Omental fat pad (tissue), 4 donors: ENCODE measurements at places on chromosomes 1 and 21. TPM values are rescaled to one million over a fixed set of nuclear protein-coding genes. Genes with fewer than 3 reads are reported as not detected.

Gene OPTC
- total RNA-seq, result not detected

Gene LHX8
- not detected for total RNA-seq

Gene C1orf116
- 0.16 TPM for total RNA-seq

Gene PLA2G4A
- 8.8 TPM for total RNA-seq

Gene GJB5
- not detected for total RNA-seq

Gene FGR
- 44.6 TPM for total RNA-seq

Gene OR2T33
- total RNA-seq, result not detected

DNA sequence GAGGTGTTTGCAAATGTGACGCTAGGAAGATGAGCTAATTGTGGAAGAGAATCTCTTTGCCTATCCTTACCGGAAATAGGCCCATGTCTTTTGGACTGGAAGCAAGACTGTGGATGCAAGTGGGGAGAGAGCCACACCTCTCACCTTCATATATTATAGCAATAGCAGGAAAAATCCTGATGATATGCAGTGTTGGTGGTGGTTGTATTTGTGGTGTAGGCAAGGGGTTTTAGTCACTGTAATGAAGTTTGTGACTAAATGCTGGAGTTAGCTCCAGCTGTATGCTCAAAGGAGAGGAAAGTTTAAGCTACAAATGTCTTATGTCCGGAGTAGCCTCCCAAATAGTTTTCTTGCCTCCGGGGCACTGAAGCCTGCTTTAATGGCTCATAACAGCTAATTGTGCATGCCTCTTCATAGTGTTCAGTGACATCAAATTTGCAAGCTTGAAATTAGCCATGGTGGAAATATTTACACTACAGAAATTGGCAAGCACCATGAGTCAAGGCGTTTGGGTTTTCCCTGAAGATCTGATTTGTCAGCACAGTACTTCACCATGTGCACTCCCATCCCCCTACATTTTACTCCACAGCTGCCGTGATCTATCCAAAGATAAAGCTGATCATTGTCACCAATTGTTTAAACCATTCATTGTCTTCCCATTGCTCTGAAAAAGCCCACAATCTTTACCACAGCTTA lies 102.6 kb upstream of the ZNF644 start:
- no peak for DNase-seq

DNA sequence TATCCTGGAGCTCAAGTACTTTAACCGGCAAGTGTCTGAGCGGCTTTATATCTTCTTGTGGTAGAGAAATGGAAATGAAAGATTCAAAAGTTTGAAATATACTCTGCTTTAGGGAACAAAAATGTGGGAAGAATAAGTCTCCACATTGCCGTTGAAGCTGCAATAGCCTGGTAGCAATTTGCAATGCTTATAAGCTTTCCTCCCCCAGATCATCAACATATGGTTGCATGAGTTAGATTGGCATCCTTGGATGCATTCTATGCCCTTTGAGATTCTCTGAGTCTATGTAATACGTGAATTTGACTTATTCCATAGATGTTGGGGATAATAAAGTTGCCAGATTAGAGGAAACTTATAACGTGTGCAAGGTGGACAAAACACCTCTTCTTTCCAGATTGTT lies 86.1 kb upstream of the KCNK1 start:
- no peak for DNase-seq

DNA sequence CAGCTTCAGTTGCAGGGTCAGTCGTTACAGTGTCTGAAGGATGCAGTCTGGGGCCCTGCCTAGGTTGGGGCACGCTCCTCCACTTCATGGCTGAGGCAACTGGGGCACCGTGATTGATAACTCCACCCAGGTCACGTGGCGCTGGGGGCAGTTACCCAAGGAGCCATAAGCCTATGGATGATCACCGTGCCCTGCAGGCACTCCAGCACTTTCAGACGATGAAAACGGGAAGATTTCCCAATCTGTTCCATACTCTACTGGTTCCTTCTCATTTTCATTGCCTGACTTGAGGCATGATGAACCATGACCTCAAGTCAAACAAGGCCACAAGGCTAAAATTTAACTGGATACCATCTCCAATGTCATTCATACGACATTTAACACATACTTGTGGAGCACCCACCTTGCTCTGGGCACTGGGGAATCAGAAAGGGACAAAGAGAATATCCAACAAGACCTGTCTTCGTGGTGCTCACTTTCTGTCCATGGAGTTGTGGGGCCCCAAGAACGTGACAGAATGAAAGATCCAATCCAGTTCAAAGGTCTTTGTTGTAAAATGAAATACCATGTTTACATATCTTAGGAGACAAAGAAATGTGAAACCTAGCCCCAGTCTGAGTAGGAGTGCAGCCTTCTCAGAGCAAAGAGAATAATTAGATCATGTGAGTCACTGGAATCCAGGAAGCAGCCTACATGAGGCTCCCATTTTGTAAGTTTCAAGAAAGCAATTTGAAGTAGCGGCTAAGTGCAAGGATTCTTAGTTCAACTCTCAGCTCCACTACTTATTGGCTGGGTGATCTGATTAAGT lies 39.4 kb upstream of the SPOCD1 start:
- no peak for DNase-seq

DNA sequence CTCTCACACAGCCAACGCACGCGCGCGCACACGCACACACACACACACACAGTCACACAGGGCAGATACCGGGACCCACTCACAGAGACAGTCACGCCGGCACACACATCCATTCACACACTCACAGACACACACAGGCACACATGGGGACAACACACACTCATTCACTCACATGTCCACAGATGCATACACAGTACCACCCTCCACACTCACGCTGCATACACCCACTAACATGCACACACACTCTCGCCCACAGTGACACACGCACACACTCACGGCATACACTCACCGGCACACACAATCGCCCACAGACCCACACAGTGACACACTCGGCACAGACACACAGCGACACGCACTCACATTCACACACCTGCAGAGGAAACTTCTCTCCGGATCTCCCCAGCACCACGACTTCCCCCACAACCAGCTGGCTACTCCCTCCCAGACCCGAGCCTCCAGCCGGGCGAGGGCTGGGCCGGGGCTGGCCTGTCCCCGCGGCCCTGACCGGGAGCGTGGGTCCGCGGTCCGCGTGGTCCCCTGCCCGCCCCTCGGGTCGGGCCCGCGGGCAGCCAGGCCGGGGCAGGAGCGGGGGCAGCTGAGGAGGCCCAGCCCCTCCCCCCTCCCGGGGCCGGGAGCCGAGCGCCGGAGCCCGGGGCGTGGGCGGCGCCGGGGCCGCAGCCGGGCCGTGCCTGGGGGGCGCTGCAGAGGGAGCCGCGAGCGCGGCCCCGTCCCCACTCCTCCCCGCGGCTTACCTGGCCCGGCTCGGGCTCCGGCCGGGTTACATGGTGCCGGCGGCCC lies 552 bp downstream of the DLGAP3 start:
- no peak for DNase-seq

GRCh38 chr1:54585181-54586066 lies 37.4 kb downstream of the ACOT11 start:
- no peak for DNase-seq

GRCh38 chr1:58764294-58764978 lies 19.4 kb downstream of the JUN start:
- DNase-seq, result no peak

GRCh38 chr1:229043115-229043514 lies 227.8 kb upstream of the RAB4A start:
- DNase-seq, result no peak

GRCh38 chr1:166721145-166721544 lies 118.1 kb upstream of the POGK start:
- no peak for DNase-seq

DNA sequence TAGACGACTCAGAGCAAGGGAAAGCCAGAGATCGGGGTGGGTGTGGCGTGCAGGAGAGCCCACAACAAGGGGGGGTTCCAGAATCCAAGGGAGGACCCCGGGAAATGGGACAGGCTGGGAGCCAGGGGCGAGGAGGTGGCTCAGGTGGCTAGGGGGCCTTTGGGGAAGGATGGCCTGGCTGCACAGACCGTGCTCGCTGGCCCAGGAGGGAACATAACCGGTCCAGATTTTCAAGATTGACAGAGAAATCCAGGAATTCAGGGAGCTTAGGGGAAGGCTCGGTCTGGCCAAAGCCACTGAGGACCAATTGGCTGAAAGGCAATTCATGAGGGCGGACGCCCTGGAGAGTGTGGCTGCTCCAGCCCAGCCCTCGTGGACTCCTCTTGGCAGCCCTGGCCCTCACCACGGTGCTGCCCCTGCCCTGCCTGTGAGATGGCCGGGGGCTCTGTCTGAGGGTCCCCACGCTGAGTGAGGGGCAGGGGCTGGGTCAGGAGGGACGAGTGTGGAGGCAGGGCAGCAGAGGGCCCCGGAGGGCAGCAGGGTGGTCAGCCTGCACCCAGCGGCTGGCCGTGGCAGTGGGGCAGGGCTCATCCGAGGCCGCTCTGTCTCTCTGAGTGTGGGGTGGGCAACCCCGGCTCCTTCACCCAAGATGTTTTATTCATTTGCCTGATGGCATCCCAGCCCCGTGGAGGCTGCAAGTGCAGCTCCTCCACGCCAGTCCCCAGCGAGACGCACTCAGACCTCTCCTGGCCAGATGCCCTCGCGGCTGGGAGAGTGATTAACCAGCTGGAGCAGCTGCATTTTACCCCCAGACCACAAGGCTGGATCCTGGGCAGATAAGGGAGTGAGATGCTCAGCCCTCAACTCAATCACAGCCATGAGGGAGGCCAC lies 5.6 kb upstream of the LRRC3 start:
- no peak for DNase-seq

DNA sequence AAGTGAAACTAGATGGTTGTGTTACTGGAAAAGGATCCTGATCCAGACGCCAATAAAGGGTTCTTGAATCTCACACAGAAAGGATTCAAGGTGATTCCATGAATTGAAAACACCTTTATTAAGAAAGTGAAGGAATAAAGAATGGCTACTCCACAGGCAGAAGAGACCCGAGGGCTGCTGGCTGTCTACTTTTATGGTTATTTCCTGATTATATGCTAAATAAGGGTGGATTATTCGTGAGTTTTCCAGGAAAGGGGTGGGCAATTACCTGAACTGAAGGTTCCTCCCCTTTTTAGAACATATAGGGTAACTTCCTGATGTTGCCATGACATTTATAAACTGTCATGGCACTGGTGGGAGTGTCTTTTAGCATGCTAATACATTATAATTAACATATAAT lies 50.9 kb upstream of the WARS2 start:
- no peak for DNase-seq

DNA sequence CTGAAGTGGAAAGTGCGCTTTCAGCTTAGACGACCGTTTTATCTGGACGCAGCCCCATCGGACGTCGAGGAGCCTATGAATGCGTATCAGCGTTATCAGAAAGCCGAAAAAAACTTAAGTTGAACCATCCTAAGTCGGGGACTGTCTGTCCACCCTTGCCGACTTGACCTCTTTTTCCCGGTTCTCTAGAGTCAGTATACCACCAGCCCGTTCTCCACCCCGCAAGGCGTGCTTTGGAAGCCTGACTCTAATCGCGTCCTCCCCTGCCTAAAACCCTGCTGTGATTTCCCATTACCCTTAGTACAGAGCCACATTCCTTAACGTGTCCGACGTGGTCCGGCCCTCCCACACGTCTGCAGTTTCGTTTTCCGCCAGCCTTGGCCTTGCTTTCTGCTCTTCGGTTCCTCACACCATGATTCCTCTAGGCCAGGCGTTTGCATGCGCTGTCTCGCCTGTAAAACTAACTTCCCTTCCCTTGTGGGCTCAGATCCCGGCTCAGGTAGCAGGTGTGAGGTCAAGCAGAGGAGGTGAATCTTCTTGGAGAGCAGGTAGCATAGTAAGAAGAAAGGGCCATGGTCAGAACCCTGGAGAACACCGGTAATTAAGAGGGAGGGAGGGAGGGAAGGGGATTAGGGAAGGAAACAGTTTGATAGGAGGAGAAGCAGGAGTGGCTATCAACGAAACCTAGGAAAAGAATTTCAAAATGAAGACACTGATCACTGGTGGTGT lies 865 bp downstream of the ADPRS start:
- DNase-seq, result no peak

DNA sequence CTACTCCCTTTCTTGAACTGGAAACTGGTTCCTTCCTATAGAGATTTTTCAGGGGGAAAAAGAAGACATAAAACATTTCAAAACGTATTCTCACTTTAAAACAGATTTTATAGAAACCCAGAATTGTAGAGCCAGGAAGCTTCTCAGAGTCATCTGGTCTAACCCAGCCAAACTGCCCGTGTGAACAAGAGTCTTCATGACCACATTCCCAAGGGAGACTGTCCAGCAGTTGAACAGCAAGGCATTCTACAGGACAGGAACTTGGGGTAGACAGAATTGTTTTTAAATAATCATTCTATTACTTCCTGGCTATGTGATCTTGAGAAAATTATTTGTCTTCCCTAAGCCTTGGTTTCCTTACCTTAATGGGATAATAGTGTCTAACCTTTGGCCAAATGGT lies 163.5 kb upstream of the IVNS1ABP start:
- DNase-seq, result no peak

DNA sequence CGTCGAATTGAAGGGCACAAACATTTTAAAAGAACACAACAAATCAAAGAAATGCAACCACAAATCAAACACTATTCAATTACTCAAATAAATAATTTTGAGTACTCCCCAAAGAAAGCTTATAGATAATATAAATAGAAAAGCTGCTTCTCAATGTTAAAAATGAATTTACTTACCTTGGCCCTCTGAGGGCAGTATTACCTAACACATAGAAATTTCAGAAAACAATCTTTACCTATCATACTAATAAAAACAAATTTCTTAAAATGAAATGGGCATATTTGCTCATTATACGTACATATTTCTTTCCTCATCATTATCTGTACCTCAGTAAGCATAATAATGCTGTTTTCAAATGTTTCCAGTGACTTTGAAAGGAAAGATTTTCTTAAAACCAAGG lies 141.8 kb downstream of the AKT3 start:
- no peak for DNase-seq

DNA sequence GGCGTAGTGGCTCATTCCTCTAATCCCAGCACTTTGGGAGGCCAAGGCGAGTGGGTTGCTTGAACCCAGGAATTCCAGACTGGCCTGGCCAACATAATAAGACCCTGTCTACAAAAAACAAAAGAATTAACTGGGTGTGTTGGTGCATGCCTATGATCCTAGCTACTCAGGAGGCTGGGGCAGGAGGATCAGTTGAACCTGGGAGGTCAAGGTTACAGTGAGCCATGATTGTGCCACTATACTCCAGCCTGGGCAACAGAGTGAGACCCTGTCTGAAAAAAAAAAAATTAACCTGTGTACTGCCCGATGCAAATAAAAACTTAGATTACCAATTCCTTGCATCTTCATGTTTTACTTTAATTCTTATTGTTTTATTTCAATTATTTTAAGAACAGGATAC lies 193.2 kb downstream of the PATJ start:
- no peak for DNase-seq

DNA sequence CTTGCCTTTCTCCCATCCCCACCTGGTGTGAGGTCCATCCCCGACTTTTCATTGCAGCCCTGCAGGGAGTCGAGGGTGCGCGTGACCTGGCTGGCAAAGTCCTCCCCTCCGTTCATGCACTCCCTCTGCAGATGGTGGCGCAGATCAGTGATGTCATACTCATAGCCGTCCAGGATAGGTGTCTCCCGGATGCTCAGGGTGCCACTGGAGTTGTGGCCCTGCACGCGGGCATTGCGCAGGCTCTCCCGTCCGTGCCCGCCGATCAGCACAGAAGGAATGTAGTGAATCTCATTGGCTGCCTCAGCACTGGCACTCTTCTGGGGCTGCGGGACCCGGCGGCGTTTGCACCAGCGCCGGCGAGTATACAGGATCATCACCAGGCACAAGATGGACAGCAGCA lies 132.1 kb downstream of the ASTN1 start:
- no peak for DNase-seq

GRCh38 chr1:205321162-205321958 lies at the start of gene NUAK2:
NUAK2 (minus strand) TSS chr1:205321745; CDS start chr1:205321628, 117 bp downstream.
- peak; percentile 74 for DNase-seq
